ENCODE measurements at places on chromosomes 11 and 22. TPM values are rescaled to one million over a fixed set of nuclear protein-coding genes. Genes with fewer than 3 reads are reported as not detected.

GRCh38 chr22:50091092-50091768 is 1.4 kb downstream of the MOV10L1 start:
- no peak for DNase-seq

GRCh38 chr22:36918586-36919284 is 5.3 kb downstream of the CSF2RB start:
- no peak for DNase-seq

GRCh38 chr11:46006418-46007070 is 84.1 kb downstream of the LARGE2 start:
- DNase-seq = no peak

DNA sequence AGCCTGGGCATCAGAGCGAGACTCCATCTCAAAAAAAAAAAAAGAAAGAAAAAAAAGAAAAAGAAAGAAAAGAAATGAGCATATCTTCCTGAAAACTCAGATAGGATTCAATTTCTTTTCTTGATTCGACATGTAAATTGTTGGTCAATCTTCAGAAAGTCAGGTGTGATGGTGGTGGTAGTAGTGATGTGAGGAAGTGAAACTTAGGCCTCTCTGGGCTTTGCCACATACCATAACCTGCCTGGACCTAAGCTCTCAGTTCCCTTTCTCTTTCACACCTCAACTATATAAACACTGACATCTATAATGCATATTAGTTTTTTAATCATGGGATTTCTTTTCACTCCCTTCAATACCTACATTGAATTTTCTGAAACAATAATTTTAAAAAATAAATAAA is 98.0 kb upstream of the TBCEL start:
- no peak for DNase-seq

DNA sequence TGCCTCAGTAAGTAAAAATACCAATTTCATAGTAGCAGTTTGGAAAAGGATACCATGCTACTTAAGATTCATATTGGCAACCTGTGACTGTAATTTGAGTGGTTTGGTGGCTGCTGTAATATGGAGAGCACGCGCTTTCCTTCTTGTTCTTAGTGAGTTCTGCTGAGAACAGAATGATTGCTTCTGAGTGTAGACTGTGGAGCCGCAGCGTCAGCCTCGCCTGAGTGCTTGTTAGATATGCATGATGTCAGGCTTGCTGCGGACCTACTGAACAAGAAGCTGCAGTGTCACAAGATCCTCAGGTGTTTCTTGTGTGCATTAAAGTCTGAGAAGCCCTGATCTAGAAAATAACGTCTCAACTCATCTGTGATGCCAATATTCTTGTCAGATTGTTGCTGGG is 143.2 kb downstream of the ARHGAP42 start:
- DNase-seq = no peak

DNA sequence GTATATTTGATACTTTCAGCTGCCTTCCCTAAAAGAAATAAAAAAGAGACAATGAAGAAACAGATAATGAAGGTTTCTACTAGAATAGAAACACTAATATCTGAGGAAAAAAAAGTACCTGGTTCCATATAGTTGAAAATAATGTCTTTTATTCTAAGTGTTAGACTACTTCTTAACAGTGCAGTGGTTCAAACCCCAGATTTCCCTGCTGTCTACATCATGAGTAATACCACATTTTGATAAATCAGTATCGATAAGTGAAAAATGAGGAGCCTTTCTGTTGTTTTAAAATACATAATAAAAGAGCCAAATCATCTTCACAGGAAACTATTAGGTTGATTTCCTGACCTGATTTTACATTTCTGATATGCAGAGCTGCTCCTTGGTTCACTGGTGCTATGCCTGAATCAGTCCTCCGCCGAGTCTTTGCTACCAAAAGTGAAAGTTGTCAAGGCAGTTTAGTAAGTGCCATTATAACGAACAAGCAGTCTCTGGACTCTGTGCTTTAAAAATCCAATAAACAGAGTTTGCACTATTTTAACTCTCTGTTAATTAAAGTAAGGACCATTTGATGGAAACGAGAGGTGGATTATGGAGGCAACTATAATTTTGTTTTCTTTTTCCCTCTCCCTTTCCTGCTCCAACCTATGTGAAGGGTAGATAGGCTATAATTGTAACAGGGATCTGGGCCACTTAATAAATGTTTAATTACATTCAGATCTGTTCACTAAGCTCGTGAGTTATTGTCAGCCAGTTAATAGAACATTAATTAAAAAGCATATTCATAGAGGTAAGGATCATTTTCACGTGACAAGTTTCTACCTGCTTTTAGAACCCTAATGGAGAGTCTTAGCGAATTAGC is 724.5 kb upstream of the RAG2 start:
- DNase-seq = no peak

DNA sequence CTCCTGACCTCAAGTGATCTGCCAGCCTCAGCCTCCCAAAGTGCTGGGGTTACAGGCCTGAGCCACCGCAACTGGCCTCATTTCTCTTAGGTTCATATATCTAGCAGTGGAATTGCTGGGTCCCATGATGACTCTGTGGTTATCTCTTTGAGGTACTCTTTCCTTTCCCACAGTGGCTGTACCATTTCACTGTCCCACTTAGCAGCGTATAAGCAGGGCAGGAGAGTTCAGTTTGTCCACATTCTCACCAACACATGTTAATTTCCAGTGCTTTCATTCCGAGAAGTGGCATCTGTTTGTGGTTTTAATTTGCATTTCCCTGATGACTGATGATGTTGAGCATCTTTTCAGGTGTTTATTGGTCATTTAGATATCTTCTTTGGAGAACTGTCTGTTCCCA is 16.4 kb downstream of the PRR5 start:
- DNase-seq = no peak

GRCh38 chr11:61709572-61709971 is 29.4 kb downstream of the DAGLA start:
- DNase-seq = no peak

GRCh38 chr11:122100756-122101080 is 15.3 kb downstream of the BLID start:
- DNase-seq = no peak

DNA sequence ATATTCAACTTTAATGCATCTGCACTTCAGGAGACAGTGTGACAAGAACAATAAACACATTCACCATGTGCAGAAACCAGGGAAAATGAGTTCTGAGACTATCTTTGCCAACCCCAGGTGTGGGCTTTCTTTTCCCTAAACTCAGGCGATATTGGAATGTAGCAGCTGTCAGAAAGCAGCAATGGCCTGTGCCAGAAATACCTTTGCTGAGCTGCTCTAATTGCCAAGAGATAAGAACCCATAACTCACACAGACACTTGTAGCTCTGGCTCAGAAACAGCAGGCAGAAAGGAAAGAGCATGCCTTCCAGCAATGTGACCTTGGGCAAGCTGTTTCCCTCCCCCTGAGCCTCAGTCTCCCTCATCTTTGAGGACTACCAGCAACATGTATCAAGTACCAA is 77.6 kb downstream of the PLEKHA7 start:
- DNase-seq = no peak

- no peak for DNase-seq
Measured at GRCh38 chr11:33530815-33531214, 169.8 kb downstream of the C11orf91 start.

DNA sequence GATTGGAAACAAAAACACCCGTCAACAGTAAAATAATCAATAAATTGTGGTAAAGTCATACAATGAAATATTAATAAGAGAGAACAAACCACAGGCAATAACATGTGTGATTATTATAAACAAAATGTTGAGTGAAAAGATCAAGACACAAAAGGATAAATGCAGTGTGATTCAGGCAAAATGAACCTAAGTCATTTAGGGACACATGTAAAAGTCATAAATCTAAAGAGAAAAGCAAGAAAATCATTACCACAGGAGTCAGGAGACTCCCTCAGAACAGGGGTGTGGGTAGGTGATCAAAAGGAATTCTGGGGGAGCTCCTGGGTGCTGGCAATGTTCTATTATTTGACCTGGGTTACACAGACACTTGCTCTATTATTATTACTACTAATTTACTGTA is 47.9 kb upstream of the PPP2R1B start:
- no peak for DNase-seq

- DNase-seq = no peak
Measured at GRCh38 chr22:25167082-25167481, 32.6 kb upstream of the CRYBB3 start.

DNA sequence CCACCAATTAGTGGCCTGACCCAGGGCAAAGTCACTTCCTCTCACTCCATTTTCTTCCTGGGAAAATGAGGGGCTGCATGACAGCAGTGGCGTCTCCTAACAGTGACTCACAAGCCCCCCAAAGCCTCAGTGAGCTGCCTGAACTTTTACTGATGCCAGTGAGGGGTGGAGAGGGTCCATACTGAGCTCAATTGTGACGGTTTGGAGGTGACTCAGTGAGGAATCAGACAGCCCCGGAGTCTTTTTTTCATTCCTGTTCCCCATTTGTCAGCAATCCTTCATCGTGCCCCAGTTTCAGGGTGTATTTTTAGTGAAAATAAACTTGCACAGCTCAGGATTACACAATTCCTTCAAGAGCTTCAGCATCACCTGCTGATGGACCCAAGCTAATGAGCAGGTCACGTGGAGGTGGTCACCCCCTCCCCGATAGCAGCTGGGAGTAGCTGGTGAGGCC is 30.1 kb upstream of the RASD2 start:
- no peak for DNase-seq

- no peak for DNase-seq
Measured at GRCh38 chr11:21529187-21529586, 663.7 kb upstream of the ANO5 start.

- DNase-seq = no peak
Measured at GRCh38 chr11:38305682-38306081, 1707.6 kb upstream of the RAG2 start.

- DNase-seq = no peak
Measured at GRCh38 chr11:103844327-103845215, 191.9 kb upstream of the DDI1 start.

- DNase-seq = peak; percentile 35
Measured at GRCh38 chr11:71502871-71503435, 24.1 kb upstream of the KRTAP5-7 start.

- DNase-seq = no peak
Measured at GRCh38 chr11:40716344-40717130, 742.9 kb downstream of the LRRC4C start.

DNA sequence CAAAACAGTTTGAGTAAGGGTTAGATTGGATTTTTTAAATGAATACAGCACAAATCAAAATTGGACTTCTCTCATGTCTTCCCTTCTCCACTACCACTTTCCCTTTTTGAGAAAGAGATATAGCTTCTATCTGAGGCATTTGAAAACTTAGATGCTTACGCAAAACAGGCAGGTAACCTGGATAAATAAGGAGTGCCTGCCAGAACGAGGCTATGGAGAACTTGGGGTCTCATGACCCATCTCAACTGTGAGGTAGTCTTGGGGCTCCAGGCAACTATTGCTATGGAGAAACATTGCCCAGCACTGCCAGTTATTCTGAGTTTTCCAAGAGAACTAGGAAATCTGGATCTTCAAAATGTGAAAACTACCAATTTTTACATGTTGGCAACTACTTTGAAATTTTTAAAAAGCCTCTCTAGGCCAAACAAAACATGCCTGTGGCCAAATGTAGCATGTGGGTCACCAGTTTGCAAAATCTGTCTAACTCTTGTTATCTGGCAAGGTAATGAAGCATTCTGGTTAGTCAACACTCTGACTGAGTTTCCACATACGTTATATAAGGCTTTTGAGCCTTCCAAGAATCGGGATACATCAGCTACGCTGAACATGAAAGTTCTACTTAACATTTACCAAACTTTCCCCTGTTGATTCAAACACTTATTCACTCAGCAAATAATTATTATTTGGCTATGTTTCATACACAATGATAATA is 752.7 kb downstream of the KCNA4 start:
- DNase-seq = no peak

DNA sequence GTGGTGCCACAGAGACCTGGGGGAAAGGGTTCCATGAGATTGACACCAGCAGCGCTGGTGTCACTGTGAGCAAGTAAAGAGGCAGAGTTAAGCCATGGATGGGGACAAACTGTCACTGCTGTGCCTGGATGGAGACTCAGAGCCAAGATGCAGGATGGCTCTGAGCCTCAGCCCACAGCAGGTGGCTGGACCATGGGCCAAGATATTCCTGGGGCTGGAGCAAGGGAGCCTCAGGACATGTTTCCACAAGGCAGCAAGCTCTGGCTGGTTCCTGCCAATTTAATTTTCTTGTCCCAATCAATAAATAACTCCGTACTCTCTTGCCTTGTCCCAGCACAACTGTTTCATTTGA is 23.0 kb downstream of the MYO18B start:
- no peak for DNase-seq

- DNase-seq = no peak
Measured at GRCh38 chr11:61737131-61737530, 15.3 kb upstream of the MYRF start.

GRCh38 chr11:79419120-79419519 is 21.7 kb downstream of the TENM4 start:
- DNase-seq = no peak

GRCh38 chr11:16297332-16297731 is 59.0 kb downstream of the SOX6 start:
- no peak for DNase-seq

GRCh38 chr11:76495019-76495418 is 50.2 kb downstream of the EMSY start:
- DNase-seq = no peak

DNA sequence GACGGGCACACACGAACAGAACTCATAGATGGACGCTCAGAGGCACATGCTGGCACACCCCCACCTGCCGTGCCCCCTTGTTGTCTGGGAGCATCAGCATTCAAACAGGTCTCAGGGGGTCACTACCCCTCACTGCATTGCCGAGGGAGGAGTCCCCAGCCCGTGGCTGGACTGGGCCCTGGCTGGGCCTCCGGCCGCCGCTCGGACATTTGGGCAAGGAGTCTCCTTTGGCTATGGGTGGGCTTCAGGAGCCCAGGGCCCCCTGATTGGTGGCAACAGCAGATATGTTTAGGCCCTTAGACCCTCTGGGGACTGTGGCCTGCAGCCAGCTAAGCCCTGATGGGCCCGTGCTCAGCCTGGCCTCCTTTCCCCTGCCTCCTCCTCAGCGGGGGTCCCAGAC is 41.9 kb downstream of the FLRT1 start:
- DNase-seq = no peak

DNA sequence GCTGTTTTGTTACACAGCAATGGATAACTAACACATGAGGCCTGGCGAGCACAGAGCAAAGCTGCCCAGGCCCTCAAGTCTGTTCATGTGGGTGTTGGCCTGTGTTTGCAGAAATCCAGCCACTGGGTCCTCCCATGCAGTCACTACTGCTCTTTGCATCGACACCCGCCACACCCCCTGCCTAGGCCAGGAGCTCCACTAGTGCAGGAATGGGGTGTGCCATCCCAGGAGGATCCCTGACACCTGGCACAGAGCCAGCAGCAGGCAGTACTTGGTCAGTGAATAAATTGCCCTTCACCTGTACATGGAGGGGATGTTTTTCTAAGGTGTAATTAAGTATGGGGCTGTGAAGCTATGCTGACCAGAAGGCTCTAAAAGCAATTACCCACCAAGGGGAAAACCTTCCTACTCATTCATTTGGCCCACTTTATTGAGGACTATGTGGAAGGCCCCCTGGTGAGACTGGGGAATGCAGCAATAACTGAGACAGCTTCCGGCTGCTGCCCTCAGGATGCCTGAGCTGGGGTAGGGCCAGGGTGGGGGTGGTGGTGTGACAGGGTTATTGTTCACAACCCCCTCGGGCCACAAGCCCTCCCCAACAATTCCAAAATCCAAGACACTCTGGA is 160.8 kb downstream of the CRYBB2 start:
- no peak for DNase-seq

Gene ANO1
- not detected for total RNA-seq

Gene MS4A7
- not detected for total RNA-seq

Gene DEUP1
- not detected for total RNA-seq

Gene XKR3
- total RNA-seq = 0.18 TPM

Gene DRICH1
- total RNA-seq = 0.23 TPM

Gene SLC6A5
- not detected for total RNA-seq

Gene OPCML
- not detected for total RNA-seq

Gene FXYD2
- 19.0 TPM for total RNA-seq

Gene CTSF
- 4.1 TPM for total RNA-seq
